Activated CD4-positive, alpha-beta memory T cell treated with anti-CD3 and anti-CD28 coated beads for 36 hours (primary cell): ENCODE measurements at places on chromosomes 7 and 10. TPM values are rescaled to one million over a fixed set of nuclear protein-coding genes. Genes with fewer than 3 reads are reported as not detected.

Gene SOSTDC1
- not detected for total RNA-seq

Gene PPP1R3A
- total RNA-seq = not detected

Gene CUEDC2
- total RNA-seq = 68.6 TPM

Gene GFRA1
- total RNA-seq = not detected

Gene PALS2
- 21.0 TPM for total RNA-seq

Gene DOCK1
- 0.29 TPM for total RNA-seq

Gene SSC4D
- total RNA-seq = 0.87 TPM

Gene ELMO1
- 93.3 TPM for total RNA-seq

Gene FEZF1
- not detected for total RNA-seq

Gene CNPY1
- total RNA-seq = not detected

Gene AKR1C1
- total RNA-seq = 0.22 TPM
